ENCODE measurements at places on chromosomes 3 and 15.

DNA sequence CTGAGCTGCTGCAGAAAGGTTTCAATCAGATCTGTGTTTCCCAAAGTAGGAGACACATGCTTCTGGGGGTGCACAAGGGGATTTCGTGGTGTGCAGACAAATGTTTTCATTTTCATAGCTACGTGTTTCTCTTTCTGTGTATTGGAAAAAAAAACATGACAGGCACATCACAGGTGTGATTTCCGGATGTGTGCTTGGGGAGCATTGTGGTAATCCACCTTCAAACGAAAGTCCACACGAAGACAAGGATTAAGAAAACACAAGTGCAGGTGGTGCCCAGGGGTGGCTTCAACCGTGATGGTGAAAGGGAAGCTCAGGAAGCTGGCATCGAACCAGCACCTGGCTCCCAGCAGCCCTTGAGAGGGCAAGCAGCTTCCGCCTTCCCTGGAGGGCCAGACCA is 164.6 kb upstream of the LINGO1 start:
- no peak for DNase-seq

- no peak for DNase-seq
Measured at GRCh38 chr3:195008816-195009215, 262.1 kb downstream of the XXYLT1 start.

DNA sequence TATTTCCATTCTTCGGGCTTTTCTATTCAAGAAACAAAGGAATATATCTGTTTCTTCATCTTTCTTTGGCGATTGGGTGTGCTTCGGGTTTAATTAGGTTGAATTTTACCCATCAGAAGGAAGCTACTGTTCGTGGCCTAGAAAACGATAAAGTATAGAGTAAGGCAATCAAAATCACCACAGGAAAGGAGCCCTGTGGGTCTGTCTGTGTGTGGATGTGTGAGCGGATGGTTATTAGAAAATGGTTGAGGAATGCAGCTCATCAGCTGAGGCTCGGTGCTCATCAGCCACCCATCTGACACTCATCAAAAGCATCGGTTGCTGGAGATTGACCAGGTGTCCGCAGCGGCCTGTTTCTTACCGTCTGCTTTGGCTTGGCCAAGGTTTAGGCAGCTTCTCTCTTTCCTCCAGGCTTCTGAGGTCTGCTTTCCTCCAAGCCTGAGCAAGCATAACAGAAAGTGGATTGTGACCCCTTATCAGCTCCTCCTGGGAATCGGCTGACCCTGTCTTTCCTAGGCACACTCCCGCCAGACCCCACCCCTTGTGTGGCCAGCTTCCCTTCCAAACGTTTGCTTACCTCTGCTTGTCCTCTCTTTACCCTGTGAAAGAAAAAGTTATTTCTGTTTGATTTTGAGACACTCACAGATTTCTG is 17.6 kb upstream of the ISLR start:
- no peak for DNase-seq

DNA sequence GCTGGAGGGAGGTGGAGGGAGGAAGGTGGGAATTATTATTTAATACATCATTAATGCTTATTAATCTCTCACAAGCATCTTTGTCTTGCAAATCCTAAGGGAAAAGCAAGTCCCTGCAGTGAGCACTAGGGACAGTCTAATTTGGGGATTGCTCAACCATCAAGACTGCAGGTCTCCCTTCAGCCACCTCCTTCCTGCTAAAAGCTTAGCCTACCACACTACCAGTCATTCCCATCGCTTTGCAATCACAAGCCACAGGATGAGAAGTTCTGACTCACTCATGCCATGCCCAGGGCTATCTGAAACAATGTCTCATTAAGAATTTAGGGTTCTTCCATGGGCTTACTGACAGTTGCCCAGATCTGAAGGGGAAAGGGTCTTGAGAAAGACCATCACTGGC is 51.0 kb upstream of the EIF1B start:
- DNase-seq: no peak

DNA sequence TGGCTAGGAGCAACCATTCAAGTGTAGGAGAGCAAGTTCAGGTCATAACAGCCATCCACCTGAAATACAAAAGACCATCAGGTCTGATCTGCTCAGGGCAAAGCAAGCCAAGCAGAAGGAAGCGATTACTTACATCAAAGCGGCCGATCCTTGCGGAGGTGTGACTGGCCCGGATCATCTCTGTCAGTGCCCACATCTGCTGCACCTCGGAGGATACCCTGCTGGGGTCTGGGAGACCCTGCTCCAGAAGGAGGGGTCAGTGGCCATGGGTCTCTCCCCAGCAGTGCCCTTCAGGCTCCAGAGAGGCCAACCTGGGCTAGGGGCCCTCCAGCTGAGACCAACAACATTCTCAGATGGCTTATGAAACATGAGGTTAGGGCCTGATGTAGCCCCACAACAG is 2.5 kb upstream of the AMT start:
- DNase-seq: no peak

- DNase-seq: no peak
Measured at GRCh38 chr3:148235566-148235965, 462.1 kb upstream of the AGTR1 start.

DNA sequence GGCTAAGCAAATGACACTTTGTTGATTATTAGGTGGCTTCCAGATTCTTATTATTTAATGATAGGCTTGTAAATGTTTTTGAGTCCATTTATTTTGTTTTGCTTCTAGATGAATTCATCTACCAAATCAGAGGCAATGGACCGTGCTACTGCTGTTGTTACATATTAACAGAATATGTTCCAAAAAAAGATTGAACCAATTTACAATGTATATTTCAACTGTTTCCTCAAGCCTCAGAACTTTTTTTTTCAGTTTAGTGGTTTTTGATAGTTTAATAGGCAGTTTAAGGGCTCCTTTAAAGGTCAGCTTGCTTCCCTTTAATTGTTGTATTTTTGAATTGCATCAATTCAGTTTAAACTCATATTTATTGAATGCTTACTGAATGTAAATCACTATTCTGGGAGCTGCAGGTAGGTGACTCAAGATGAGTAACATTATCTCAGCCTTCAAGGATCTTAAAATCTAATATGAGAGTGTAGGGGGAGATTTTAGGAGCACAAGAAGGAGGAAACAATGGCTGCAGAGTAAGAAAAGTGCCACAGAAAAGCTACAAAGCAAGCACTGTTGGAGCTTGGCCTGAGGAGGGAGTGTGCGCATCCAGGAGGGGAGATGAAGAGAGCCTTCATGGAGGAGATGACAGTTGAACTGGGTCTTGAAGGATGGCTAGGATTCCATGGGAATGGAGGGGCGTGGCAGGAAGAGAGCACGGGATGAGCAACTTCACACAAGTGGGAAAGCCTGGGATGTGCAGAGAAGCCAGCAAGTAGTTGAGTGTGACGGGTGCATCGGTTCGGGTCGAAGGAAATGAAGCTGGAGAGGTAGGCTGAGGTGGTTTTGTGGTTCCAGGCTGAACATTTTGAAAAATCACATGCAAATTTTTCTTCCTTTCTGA is 14.7 kb downstream of the MAP2K1 start:
- DNase-seq: no peak
